ENCODE measurements at places on chromosomes 5 and 9. TPM values are rescaled to one million over a fixed set of nuclear protein-coding genes. Genes with fewer than 3 reads are reported as not detected.

NDUFS4 gene
- 80.7 TPM for total RNA-seq

DNA sequence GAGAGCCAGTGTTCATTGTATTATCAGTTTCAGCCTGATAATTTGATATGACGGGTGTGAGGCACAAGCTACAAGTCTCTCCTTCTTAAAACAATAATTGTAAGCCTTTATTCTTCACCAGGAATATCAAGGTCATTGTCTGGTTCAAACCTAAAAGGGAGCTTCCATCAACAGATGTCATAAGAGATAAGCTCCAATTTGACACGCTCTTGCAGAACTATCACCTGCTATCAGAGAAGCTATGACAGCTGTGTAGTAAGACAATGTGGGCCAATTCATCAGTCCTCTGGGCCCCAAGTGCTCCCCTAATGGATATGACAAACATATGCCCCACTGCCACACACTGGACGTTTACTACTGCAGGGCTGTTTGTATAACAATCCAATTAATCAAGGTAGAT lies 1010.2 kb upstream of the DMAC1 start:
- H3K4me3 ChIP-seq = no peak overlapping the region
- peaks cover 2% of the 10 kb centered on the region for H3K36me3 ChIP-seq
- DNase-seq = peak; percentile 87
- H3K27ac ChIP-seq = peak overlapping the region; percentile 95
- H3K27me3 ChIP-seq = no peaks in the 10 kb centered on the region
- H3K4me1 ChIP-seq = peaks cover 30% of the 10 kb centered on the region

GRCh38 chr9:127451858-127452656 lies 747 bp downstream of the LRSAM1 start:
- peaks cover 40% of the 10 kb centered on the region for H3K36me3 ChIP-seq
- peak overlapping the region; percentile 82 for H3K27ac ChIP-seq
- DNase-seq = peak; percentile 62
- H3K4me1 ChIP-seq = peaks cover 10% of the 10 kb centered on the region
- peak overlapping the region; percentile 91 for H3K4me3 ChIP-seq

ASPN gene
- 0.06 TPM for total RNA-seq

DNA sequence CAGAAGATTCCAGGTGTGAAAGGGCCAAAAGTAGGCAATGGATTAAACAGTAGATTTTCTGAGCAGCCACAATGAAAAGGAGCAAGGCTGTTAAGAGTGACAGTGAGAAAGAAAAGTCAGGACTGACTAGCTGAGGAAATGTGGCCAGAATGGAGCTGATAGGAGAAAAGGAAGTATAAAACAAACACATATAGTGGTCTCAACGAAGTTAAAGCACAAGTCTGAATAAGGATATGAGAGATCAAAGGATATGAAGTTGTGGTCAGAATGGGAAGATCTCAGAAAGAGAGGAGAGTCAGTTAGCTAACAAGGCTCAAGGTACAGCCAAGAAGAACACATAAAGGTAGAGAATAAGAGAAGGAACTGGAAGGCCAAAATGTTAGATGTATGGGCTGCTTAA lies 39.9 kb downstream of the FNIP1 start:
- H3K27me3 ChIP-seq = no peaks in the 10 kb centered on the region
- no peak for DNase-seq
- no peaks in the 10 kb centered on the region for H3K4me1 ChIP-seq
- no peak overlapping the region for H3K4me3 ChIP-seq
- H3K27ac ChIP-seq = no peak overlapping the region

DNA sequence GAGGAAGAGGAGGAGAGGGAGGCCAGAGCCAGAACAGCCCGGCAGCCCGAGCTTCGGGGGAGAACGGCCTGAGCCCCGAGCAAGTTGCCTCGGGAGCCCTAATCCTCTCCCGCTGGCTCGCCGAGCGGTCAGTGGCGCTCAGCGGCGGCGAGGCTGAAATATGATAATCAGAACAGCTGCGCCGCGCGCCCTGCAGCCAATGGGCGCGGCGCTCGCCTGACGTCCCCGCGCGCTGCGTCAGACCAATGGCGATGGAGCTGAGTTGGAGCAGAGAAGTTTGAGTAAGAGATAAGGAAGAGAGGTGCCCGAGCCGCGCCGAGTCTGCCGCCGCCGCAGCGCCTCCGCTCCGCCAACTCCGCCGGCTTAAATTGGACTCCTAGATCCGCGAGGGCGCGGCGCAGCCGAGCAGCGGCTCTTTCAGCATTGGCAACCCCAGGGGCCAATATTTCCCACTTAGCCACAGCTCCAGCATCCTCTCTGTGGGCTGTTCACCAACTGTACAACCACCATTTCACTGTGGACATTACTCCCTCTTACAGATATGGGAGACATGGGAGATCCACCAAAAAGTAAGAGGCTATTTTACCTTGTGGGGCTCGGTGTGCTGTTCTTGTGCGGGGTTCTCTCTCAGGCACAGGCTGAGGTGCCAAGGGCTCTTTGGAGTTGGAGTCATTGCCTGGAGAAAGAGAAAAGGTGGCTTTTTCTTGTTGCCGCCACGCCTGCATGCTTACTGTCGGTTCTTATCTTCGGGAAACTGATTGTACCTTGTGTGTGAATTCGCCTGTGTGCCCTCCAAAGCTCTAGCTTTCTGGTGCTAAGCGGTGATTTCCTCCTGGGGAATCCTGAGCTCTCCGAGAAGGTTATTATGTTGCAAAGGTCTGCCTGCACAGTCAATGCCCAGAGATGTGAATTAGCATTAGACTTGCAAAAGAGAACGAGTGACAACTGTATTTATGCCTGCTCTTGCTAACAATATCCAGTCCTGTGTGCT lies at the start of gene ISL1:
Gene ISL1, plus strand, starts transcription at position 318 of the 991 bp plus-strand sequence. Its CDS starts 224 bp downstream, at position 542.
- peak within 1 kb of the TSS; percentile 64 for H3K27ac ChIP-seq
- peaks cover 4% of the 10 kb centered on the region for H3K4me1 ChIP-seq
- no peaks in the 10 kb centered on the region for H3K36me3 ChIP-seq
- H3K4me3 ChIP-seq = peak within 1 kb of the TSS; percentile 69
- peak; percentile 93 for DNase-seq

GRCh38 chr5:110754181-110754580 lies 15.4 kb downstream of the SLC25A46 start:
- H3K27me3 ChIP-seq = no peaks in the 10 kb centered on the region
- H3K4me3 ChIP-seq = no peak overlapping the region
- no peaks in the 10 kb centered on the region for H3K4me1 ChIP-seq
- no peak overlapping the region for H3K27ac ChIP-seq
- DNase-seq = no peak
- H3K36me3 ChIP-seq = peaks cover 24% of the 10 kb centered on the region

DNA sequence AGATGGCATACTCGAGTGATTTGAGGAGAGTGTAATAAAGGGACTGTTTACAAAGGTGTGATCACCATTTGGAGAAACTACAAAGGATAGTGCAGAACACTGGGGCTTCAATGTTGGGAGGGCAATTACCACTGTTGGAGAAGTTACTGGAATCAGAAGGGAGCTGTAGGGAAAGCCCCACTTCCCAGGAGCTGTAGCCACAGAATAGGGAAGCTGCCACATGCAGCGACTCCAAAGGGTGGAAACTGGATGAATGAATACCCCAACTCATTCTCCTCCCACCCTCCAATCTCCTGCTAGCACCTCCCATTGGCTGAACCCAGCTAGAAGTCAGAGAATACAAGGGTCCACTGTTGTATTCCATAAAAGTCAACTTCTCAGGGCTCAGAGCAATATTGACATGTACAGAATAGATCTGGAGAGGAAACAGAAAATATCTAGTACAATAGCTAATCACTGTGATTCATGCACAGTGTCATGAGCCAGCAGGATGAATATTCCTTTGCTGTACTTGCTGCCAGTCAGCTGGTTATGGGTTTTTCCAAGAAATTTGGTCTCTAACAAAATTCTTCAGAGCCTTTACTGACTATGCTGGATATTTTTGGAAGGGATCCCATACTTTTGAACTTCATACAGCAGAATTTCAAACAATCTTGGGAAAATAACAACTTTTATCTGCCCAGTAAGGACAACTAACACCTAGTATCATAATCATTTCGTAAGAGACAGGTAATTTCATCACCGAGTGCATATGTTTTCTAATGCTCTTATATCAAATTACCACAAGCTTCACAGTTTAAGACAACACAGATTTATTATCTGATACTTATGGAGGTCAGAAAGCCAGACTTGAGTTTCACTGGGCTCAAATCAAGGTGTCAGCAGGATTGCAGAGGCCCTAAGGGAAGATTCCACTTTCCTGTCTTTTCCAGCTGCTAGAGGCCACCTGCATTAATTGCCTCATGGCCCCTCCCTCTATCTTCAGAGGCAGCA lies 39.6 kb downstream of the PDCD1LG2 start:
- DNase-seq = no peak
- no peak overlapping the region for H3K4me3 ChIP-seq
- peaks cover 20% of the 10 kb centered on the region for H3K4me1 ChIP-seq
- no peaks in the 10 kb centered on the region for H3K36me3 ChIP-seq
- H3K27ac ChIP-seq = no peak overlapping the region

SAPCD2 gene
- total RNA-seq = 71.0 TPM

DNA sequence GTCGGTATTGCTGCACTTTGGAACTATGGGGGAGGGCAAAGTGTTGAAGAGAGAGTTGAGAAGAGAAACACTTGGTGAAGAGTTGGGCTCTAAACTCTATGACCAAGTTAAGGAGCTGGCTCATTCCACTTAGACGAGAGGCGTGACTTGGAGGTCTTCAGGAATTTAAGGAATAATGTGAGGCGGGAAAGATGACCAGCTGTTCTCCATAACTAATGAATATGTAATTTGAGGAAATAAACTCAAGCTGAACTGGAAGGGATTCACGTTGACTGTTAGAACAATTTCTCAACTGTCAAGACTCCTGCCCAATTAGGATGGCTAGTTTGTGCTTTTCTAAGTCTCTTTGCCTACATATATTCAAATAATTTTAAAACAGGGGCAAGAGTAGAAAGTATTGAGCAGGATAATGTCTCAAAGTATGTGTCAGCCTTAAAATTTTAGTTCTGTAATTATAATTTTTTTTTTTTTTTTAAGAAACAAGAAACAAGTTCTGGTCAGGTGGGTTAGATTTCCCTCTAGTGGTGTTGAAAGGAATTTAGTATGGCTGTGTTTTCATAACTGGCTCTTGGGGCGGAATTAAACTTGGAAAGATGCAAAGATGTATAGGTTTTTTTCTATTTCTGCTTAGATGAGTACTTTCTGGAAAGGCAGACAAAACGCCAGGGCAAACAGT lies 33.4 kb downstream of the TMEM252 start:
- H3K27me3 ChIP-seq = no peaks in the 10 kb centered on the region
- H3K36me3 ChIP-seq = peaks cover 11% of the 10 kb centered on the region
- no peak overlapping the region for H3K4me3 ChIP-seq
- H3K27ac ChIP-seq = peak overlapping the region; percentile 58

GRCh38 chr5:112064956-112065355 lies 308.0 kb upstream of the NREP start:
- no peaks in the 10 kb centered on the region for H3K4me1 ChIP-seq
- H3K27ac ChIP-seq = no peak overlapping the region
- H3K36me3 ChIP-seq = no peaks in the 10 kb centered on the region
- H3K4me3 ChIP-seq = no peak overlapping the region
- H3K27me3 ChIP-seq = no peaks in the 10 kb centered on the region

KIAA0825 gene
- 3.1 TPM for total RNA-seq

- H3K27ac ChIP-seq = no peak overlapping the region
- no peak overlapping the region for H3K4me3 ChIP-seq
- no peaks in the 10 kb centered on the region for H3K36me3 ChIP-seq
- DNase-seq = no peak
- no peaks in the 10 kb centered on the region for H3K4me1 ChIP-seq
These were observed 419.3 kb upstream of the MEF2C start for GRCh38 chr5:89302102-89302891.

GRCh38 chr9:121924700-121925099 lies 168.4 kb downstream of the TTLL11 start:
- no peaks in the 10 kb centered on the region for H3K36me3 ChIP-seq
- H3K27me3 ChIP-seq = no peaks in the 10 kb centered on the region
- peaks cover 15% of the 10 kb centered on the region for H3K4me1 ChIP-seq
- no peak overlapping the region for H3K4me3 ChIP-seq

PTRH1 gene
- total RNA-seq = 4.3 TPM

DNA sequence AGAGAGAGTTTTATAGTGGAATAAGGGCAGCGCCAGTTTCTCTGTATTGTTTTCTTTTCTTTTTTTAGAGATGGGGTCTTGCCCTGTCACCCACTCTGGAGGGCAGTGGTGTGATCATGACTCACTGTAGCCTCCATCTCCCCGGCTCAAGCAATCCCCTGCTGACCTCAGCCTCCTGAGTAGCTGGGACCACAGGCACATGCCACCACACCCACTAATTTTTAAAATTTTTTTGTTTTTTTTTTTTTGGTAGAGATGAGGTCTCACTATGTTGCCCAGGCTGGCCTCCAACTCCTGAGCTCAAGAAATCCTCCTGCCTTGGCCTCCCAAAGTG lies 119.0 kb downstream of the PIK3R1 start:
- no peaks in the 10 kb centered on the region for H3K36me3 ChIP-seq
- H3K4me1 ChIP-seq = peaks cover 3% of the 10 kb centered on the region
- no peaks in the 10 kb centered on the region for H3K27me3 ChIP-seq
- peak overlapping the region; percentile 22 for H3K27ac ChIP-seq
- no peak overlapping the region for H3K4me3 ChIP-seq

- H3K4me1 ChIP-seq = no peaks in the 10 kb centered on the region
- no peak overlapping the region for H3K27ac ChIP-seq
- no peaks in the 10 kb centered on the region for H3K36me3 ChIP-seq
- no peak for DNase-seq
These were observed 388.5 kb upstream of the PAPPA start for GRCh38 chr9:115765060-115765459.

GRCh38 chr9:14314424-14314928 lies 535 bp upstream of the NFIB start:
- peak overlapping the region; percentile 79 for H3K4me3 ChIP-seq
- peak overlapping the region; percentile 96 for H3K27ac ChIP-seq
- peaks cover 23% of the 10 kb centered on the region for H3K4me1 ChIP-seq
- no peaks in the 10 kb centered on the region for H3K27me3 ChIP-seq

PAPPA gene
- 2.5 TPM for total RNA-seq

FBLL1 gene
- not detected for total RNA-seq

DNA sequence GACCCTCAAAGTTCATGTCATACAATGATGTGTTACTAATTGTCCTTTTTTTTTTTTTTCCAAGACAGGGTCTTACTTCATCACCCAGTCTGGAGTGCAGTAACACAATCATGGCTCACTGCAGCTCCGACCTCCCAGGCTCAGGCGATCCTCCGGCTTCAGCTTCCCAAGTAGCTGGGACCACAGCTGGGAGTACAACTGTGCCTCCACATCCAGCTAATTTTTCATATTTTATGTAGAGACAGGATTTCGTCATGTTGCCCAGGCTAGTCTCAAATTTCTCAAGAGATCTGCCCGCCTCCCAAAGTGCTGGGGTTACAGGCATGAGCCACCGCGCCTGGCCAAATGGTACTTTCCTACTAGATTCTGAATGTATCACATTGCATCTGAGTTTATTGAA lies 49.4 kb upstream of the EBF1 start:
- no peaks in the 10 kb centered on the region for H3K27me3 ChIP-seq
- H3K27ac ChIP-seq = no peak overlapping the region
- H3K4me1 ChIP-seq = no peaks in the 10 kb centered on the region
- H3K36me3 ChIP-seq = no peaks in the 10 kb centered on the region
- DNase-seq = peak; percentile 52

CCNH gene
- total RNA-seq = 87.7 TPM

Data from SJCRH30 (cell line).